Activated naive CD4-positive, alpha-beta T cell treated with anti-CD3 and anti-CD28 coated beads, Interleukin-2, amount 50 U/mL, for 16 hours (primary cell): ENCODE measurements at places on chromosomes 13 and 19.

- DNase-seq, result no peak
Measured at GRCh38 chr13:47087841-47088240, 191.0 kb upstream of the HTR2A start.

GRCh38 chr13:113455384-113455783, 2.1 kb upstream of the ADPRHL1 start:
- no peak for DNase-seq

DNA sequence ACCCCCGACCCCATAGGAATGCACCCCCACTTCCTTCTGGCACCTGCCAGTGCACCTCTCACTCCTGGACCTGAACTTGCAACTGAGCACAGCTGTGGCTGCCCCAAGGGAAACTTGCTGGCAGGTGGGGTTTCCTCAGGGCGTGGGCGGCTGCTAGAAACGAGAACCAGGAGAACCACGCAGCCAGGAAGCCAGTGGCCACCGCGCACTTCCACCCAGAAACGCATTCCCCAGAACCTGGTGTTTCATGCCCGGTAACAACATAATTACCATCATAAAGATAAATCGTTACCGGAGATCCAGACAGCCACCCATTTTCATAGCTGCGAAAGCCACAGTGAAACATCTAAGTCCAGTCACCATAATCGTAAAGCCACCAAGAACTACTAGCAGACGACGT, 75.2 kb upstream of the C13orf46 start:
- DNase-seq, result peak; percentile 68

GRCh38 chr13:29799041-29799440, 51.4 kb downstream of the UBL3 start:
- no peak for DNase-seq

- DNase-seq, result no peak
Measured at GRCh38 chr13:66623129-66623820, 606.9 kb downstream of the PCDH9 start.

GRCh38 chr13:66462187-66462586, 767.9 kb downstream of the PCDH9 start:
- no peak for DNase-seq

GRCh38 chr19:47274071-47274890, at the start of gene INAFM1:
INAFM1 (plus strand) TSS chr19:47274885; CDS start chr19:47274920, 35 bp downstream.
- peak; percentile 99 for DNase-seq

- DNase-seq, result no peak
Measured at GRCh38 chr13:23946067-23946466, 48.8 kb upstream of the C1QTNF9B start.

- no peak for DNase-seq
Measured at GRCh38 chr19:1888385-1888784, 3.1 kb upstream of the ABHD17A start.
